ENCODE measurements at places on chromosomes 16 and 17. TPM values are rescaled to one million over a fixed set of nuclear protein-coding genes. Genes with fewer than 3 reads are reported as not detected.

GRCh38 chr16:1712791-1713261 is 6.8 kb downstream of the MAPK8IP3 start:
- no peaks in the 10 kb centered on the region for H3K27me3 ChIP-seq
- DNase-seq: no peak
- no peak overlapping the region for H3K4me3 ChIP-seq
- H3K27ac ChIP-seq: no peak overlapping the region

- DNase-seq: no peak
- no peaks in the 10 kb centered on the region for H3K36me3 ChIP-seq
- peaks cover 72% of the 10 kb centered on the region for H3K4me1 ChIP-seq
- no peaks in the 10 kb centered on the region for H3K27me3 ChIP-seq
Observed at GRCh38 chr17:57541472-57542394, 203.4 kb downstream of the CCDC182 start.

GRCh38 chr16:21283521-21284289 is 5.6 kb upstream of the CRYM start:
- H3K27me3 ChIP-seq: peaks cover 47% of the 10 kb centered on the region
- no peak overlapping the region for H3K27ac ChIP-seq
- peak; percentile 90 for DNase-seq
- H3K36me3 ChIP-seq: no peaks in the 10 kb centered on the region

DNA sequence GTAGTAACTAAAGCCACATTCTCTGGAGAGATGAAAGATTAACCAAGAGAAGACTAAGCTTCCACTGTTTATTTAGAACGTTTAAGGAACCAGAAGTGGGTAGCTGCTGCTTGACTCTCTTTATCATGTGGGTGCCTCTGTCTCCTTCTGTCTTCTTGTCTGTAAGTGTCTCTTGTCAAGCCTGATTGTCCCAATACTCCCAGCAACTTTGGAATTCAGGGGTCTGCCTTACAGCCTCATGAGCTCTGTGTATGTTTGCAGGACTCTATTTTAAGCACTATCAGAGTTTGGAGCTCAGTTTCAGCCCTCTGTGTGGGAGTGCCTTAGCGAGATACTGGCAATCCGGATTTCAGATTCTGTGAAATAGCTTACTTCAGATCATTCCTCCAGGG is 29.3 kb upstream of the SPACA3 start:
- H3K27me3 ChIP-seq: no peaks in the 10 kb centered on the region
- no peaks in the 10 kb centered on the region for H3K36me3 ChIP-seq
- H3K4me1 ChIP-seq: no peaks in the 10 kb centered on the region

DNA sequence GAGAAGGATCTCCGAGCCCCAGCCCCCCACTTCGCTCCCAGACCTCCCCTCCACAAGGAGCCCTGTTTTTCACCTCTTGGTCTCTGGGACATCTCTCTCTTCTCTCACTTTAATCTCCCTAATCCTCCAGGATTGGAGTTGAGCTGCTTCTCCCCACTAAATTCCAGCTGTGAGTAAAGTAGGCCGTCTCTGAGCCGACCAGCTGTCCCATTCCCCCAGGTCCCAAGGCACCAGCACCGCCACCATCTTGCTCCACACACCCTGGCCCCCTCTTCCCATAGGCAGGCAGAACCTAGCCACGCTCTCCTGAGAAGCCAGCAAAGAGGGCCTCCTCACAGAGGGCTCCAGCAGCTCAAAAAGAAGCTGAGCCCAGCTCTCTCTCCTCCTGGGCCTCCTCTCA is 878 bp downstream of the DLG4 start:
- H3K4me1 ChIP-seq: peaks cover 37% of the 10 kb centered on the region
- DNase-seq: no peak
- no peaks in the 10 kb centered on the region for H3K36me3 ChIP-seq

DNA sequence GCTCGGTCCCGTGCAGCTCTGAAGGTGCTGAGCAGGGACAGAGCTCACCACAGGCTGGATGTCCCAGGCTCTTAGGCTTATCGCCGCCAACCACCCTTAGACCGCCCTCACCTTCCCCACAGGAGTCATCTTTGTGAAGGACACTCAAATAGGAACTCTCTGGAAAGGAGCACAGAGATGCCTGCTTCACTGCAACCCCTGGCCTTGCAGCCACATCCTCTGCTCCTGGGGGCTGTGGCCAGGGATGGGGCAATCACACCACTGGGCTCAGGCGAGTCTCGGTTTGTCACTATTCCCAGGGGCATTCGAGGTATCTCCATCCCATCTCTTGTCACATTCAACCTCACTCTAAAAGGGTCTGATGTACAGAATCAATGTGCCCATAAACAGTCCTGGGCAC is 10.9 kb downstream of the ZDHHC1 start:
- H3K4me1 ChIP-seq: no peaks in the 10 kb centered on the region
- no peak overlapping the region for H3K27ac ChIP-seq
- DNase-seq: no peak
- H3K4me3 ChIP-seq: no peak overlapping the region
- no peaks in the 10 kb centered on the region for H3K36me3 ChIP-seq
- H3K27me3 ChIP-seq: no peaks in the 10 kb centered on the region

GRCh38 chr16:66008136-66008535 is 358.4 kb upstream of the CDH5 start:
- no peak for DNase-seq
- H3K36me3 ChIP-seq: no peaks in the 10 kb centered on the region
- H3K4me1 ChIP-seq: no peaks in the 10 kb centered on the region
- H3K27me3 ChIP-seq: no peaks in the 10 kb centered on the region
- H3K27ac ChIP-seq: no peak overlapping the region

Gene TNS4
- total RNA-seq: not detected

DNA sequence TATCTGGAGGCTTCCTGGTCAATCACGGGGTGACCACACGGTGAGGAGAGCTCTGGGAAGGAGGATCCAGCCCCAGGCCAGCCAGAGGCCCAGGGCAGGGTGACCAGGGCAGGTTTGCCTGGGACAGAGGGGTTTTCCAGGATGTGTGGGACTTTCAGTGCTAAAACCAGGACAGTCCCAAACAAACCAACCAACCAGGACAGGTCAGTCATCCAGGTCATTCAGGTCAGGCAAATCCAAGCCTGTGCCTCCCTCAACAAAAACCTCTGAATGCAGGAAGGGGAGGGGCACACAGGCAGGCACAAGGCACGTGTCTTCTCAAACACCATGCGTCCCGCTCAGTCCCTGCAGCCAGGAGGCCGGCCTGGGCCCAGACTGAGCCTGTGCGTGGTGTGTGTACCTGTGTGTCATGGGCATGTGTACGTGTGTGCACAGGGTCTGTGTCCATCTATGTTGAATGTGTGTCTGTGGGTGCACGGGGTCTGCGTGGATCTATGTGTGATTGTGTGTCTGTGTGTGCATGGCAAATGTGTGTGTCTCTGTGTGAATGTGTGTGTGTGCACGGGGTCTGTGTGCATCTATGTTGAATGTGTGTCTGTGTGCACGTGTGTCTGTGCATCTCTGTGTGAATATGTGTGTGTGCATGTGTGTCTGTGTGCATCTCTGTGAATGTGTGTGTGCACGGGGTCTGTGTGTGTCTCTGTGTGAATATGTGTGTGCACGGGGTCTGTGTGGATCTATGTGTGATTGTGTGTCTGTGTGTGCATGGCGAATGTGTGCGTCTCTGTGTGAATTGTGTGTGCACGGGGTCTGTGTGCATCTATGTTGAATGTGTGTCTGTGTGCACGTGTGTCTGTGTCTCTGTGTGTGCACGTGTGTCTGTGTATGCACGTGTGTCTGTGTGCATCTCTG is 78.9 kb downstream of the RTN4RL1 start:
- H3K4me1 ChIP-seq: peaks cover 37% of the 10 kb centered on the region
- H3K27me3 ChIP-seq: no peaks in the 10 kb centered on the region
- H3K36me3 ChIP-seq: no peaks in the 10 kb centered on the region
- peak; percentile 54 for DNase-seq
- peak overlapping the region; percentile 62 for H3K27ac ChIP-seq

Gene TMEM238L
- total RNA-seq: not detected

- H3K27ac ChIP-seq: no peak overlapping the region
- DNase-seq: no peak
- H3K36me3 ChIP-seq: no peaks in the 10 kb centered on the region
- no peak overlapping the region for H3K4me3 ChIP-seq
- no peaks in the 10 kb centered on the region for H3K27me3 ChIP-seq
Observed at GRCh38 chr16:50372611-50373344, 4.0 kb upstream of the BRD7 start.

- no peak overlapping the region for H3K4me3 ChIP-seq
- H3K27ac ChIP-seq: no peak overlapping the region
- H3K4me1 ChIP-seq: no peaks in the 10 kb centered on the region
- H3K27me3 ChIP-seq: no peaks in the 10 kb centered on the region
- DNase-seq: no peak
Observed at GRCh38 chr17:14427900-14428647, 127.2 kb downstream of the HS3ST3B1 start.

DNA sequence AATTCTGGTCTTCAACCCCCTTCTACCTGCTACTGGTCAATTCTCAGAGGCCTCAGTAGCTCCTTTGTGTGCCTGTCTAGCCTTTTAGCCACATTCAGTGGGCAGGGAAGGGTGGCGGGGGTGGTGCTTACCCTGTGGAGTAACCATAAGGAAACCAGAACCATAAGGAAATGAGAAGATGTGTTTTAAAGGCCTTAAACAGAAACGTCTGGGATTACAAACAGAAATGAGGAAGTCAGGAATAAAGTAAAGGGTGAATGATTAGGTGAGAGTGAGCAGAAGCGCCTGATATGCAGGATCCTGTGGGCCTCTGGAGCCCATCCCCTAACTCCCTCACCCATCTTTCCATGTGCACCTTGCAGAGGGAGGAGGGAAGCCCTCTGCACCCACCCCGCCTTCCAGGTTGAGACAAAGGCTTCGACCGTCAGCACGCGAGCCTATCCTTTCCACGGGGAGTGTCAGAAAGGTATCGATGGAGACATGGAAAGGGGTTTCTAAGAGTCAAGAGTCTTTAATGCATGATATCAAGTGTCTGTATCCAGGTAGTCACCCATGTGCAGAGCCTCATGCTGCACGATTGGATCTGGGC is 20.4 kb downstream of the KIAA0513 start:
- no peaks in the 10 kb centered on the region for H3K4me1 ChIP-seq
- no peak for DNase-seq
- H3K36me3 ChIP-seq: no peaks in the 10 kb centered on the region
- no peaks in the 10 kb centered on the region for H3K27me3 ChIP-seq

GRCh38 chr17:39018267-39019134 is 51.3 kb upstream of the FBXO47 start:
- H3K4me1 ChIP-seq: peaks cover 10% of the 10 kb centered on the region
- no peak for DNase-seq
- no peak overlapping the region for H3K27ac ChIP-seq
- H3K4me3 ChIP-seq: no peak overlapping the region
- H3K36me3 ChIP-seq: no peaks in the 10 kb centered on the region

Gene CHMP6
- total RNA-seq: 11.5 TPM

Gene NOMO2
- 52.2 TPM for total RNA-seq

Gene USP7
- 76.3 TPM for total RNA-seq

- H3K36me3 ChIP-seq: no peaks in the 10 kb centered on the region
- no peak overlapping the region for H3K4me3 ChIP-seq
- H3K27ac ChIP-seq: no peak overlapping the region
- H3K4me1 ChIP-seq: peaks cover 5% of the 10 kb centered on the region
- no peaks in the 10 kb centered on the region for H3K27me3 ChIP-seq
Observed at GRCh38 chr16:56748191-56748590, 18.3 kb downstream of the NUP93 start.

DNA sequence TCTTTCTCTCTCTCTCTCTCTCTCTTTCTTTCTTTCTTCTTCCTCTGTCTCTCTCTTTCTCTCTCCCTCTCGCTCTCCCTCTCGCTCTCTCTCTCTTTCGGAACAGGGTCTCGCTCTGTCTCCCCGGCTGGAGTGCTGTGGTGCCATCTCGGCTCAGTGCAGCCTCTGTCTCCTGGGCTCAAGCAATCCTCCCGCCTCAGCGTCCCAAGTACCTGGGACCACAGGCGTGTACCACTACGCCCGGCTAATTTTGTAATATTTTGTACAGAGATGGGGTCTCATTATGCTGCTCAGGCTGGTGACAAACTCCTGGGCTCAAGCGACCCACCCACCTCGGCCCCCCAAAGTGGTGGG is 12.7 kb upstream of the KLHDC4 start:
- no peak for DNase-seq
- no peak overlapping the region for H3K4me3 ChIP-seq

GRCh38 chr17:12553625-12554024 is 112.1 kb upstream of the MYOCD start:
- H3K27me3 ChIP-seq: no peaks in the 10 kb centered on the region
- H3K27ac ChIP-seq: no peak overlapping the region
- no peaks in the 10 kb centered on the region for H3K36me3 ChIP-seq
- H3K4me3 ChIP-seq: no peak overlapping the region

DNA sequence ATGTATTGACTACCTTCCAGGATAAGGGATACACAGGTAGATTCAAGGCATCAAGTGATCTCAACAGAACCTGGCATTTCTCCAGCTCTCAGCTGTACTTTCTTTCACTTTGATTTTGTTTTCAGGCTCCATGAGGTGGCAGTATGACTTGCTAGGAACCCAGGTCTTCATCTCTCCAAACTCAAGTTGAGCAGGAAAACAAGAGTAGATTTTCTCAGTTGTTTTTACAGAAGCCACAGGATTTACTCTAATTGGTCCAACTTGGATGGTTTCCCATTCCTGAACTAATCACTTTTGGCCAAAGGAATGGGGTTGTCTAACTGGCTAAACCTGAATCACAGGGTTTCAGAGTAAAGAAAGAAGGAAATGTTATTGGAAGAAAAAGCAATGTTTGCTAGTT is 146.6 kb downstream of the TRIM37 start:
- H3K36me3 ChIP-seq: no peaks in the 10 kb centered on the region
- H3K27ac ChIP-seq: no peak overlapping the region
- DNase-seq: no peak
- no peaks in the 10 kb centered on the region for H3K27me3 ChIP-seq

GRCh38 chr17:40224718-40225550 is 5.8 kb downstream of the WIPF2 start:
- no peaks in the 10 kb centered on the region for H3K27me3 ChIP-seq
- H3K27ac ChIP-seq: peak overlapping the region; percentile 37
- DNase-seq: no peak

DNA sequence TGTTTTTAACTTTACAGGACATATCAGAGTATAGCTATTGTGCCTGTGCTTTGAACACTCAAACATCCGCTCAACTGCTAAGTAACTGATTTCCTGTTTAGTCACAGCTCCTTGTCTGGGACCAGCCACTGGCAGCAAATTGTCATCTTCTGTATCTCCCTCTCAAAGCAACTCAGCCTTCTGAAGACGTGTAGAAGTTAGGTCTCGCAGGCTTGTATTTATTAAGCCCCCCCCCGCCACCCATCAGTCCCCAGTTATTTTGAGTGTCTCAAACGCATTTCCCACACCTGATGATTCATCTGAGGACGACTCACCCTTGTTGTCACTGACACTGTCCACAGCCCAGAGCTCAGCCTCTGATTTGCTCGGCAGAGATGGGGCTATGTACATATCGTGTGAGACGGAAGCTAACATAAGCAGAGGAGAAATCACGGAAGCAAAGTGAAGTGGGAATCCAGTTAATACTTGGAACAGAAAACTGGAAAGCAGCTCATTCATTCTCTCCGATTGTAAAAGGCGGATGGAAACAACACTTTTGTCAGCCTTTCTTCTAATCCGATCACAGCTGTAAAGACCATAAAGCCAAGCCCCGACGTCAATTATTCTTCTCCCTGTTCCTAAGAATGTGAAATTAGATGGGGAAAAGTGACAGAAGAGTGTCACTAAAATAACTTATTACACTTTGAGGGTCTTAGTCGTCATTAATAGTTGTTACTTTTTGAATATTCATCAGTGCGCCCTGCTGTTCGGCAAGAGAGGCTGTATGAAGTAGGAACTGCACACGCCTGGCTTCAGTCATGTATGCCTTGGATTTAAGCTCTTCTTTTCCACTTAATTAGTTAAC is 64.2 kb downstream of the PITPNC1 start:
- H3K36me3 ChIP-seq: no peaks in the 10 kb centered on the region
- H3K4me1 ChIP-seq: peaks cover 51% of the 10 kb centered on the region
- H3K4me3 ChIP-seq: peak overlapping the region; percentile 20
- no peaks in the 10 kb centered on the region for H3K27me3 ChIP-seq
- peak overlapping the region; percentile 92 for H3K27ac ChIP-seq

- no peaks in the 10 kb centered on the region for H3K4me1 ChIP-seq
- DNase-seq: no peak
- H3K27me3 ChIP-seq: no peaks in the 10 kb centered on the region
- H3K4me3 ChIP-seq: no peak overlapping the region
Observed at GRCh38 chr17:3002538-3003295, 60.7 kb downstream of the OR1D5 start.
